ENCODE measurements at places on chromosomes 6 and 20.

DNA sequence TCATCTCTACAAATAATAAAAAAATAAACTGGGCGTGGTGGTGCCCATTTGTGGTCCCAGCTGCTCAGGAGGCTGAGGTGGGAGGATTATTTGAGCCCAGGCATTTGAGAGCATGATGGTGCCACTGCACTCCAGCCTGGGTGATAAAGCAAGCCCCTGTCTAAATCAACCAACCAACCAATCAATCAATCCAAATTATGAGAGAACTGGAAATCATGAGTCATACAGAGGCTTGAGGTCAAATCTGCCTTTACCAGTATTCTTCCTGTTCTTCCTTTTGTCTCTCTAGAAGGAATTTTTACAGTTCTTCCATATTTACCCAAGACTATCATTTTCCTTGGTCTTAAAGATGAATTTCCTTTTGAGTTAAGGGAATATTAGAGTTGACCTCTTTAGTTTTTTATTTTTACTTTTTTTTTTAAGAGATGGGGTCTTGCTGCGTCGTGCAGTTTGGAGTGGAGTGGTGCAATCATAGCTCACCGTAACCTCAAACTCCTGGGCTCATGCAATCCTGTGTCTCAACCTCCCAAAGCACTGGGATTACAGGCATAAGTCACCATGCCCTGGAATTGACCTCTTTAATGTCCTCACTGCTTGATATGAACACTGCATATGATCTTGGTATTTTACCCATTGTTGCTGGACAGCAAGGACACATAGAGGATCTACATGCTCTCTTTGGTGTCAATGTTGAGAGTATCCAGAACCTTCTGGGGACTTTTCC is 44.1 kb upstream of the TXNDC5 start:
- no peak for DNase-seq

DNA sequence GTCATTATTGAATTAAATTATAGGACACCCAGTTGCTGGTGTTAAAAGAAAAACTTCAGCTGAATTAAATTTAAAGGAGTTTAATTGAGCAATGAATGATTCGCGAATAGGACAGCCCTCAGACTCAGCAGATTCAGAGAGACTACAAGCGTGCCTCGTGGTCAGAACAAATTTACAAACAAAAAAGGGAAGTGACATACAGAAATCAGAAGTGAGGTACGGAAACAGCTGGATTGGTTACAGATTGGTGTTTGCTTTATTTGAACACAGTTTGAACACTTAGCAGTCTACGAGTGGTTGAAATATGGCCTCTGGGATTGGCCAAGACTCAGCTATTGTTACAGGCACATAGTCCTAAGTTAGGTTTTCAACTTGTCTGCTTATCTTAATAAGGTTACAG is 25.8 kb upstream of the TNFRSF21 start:
- DNase-seq = no peak

- no peak for DNase-seq
Measured at GRCh38 chr20:49179368-49180277, 8.5 kb downstream of the STAU1 start.

GRCh38 chr6:112801468-112802080 is 454.4 kb downstream of the RFPL4B start:
- DNase-seq = no peak

DNA sequence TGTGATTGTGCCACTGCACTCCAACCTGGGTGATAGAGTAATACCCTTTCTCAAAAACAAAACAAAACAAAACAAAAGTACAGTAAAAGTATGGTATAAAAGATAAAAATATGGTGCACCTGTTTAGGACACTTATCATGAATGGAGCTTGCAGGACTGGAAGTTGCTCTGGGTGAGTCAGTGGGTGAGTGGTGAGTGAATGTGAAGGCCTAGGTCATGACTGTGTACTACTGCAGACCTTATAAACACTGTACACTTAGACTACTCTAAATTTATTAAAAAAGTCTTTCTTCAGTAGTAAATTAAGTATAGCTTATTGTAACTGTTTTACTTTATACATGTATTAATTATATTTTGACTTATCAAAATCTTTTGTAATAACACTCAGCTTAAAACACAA is 46.0 kb downstream of the ZFP64 start:
- DNase-seq = no peak

DNA sequence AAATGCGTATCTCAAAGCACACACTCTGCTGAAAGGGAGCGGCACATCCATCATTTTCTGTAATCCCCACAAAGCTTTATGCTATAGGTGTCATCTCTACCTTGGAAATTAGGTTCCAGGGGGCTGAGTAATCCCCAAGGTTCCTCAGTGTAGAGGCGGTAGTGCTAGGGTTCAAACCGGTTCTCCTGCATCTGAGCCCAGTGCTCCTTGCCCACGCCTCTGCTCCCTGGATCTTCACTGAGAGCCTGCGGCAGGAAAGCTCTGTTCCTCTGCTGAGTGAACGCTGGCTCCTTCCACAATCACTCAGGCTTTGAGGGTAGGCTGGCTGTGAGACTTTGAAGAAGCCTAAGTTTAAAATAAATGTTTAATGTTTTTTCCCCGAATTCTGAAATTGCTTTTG is 24.9 kb downstream of the SLC22A23 start:
- no peak for DNase-seq

- no peak for DNase-seq
Measured at GRCh38 chr6:41199552-41200246, 1.2 kb downstream of the TREML2 start.

DNA sequence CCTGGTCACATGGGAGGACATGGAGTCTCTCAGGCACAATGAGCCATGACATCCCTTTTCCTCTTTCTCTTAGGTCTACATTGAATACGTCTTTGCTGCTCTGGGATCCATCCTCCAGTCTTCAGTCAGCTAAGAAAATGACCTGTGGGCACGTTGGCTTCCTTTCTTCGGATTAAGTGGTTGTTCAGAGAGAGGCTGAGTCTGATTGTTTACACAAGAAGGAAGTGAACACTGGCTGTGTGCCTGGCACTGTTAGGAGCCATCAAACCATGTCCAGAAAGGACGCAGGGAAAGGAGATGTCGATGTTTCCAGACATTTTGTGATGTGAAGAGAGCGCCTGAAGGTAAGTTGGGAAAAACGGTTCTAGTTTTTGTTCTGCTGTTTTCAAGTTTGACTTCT is 309.9 kb upstream of the CDYL start:
- no peak for DNase-seq

GRCh38 chr6:156185113-156185512 is 592.1 kb upstream of the ARID1B start:
- DNase-seq = no peak

GRCh38 chr20:14536738-14537137 is 199.3 kb upstream of the FLRT3 start:
- DNase-seq = no peak

- no peak for DNase-seq
Measured at GRCh38 chr6:35161776-35162607, 20.9 kb upstream of the TCP11 start.

- DNase-seq = no peak
Measured at GRCh38 chr20:10555865-10556308, 117.9 kb downstream of the JAG1 start.

DNA sequence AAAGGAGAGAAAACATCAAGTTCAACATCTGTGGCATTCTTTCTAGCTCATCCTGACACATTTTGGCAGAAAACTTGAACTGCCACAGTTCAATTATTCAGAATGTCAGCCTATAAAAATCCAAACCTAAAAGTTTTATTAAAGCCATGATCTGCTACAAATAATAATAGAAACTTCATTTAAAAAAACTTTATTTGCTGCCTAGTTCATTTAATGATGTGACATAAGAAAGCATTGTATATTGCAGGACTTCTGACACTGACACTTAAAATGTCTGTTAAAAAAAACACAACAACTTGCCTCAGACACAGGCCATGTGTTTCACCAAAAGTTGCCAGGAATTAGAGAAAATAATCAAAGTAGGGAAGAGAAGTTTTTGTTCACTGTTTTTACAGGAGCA is 88.3 kb upstream of the HTR1E start:
- no peak for DNase-seq

DNA sequence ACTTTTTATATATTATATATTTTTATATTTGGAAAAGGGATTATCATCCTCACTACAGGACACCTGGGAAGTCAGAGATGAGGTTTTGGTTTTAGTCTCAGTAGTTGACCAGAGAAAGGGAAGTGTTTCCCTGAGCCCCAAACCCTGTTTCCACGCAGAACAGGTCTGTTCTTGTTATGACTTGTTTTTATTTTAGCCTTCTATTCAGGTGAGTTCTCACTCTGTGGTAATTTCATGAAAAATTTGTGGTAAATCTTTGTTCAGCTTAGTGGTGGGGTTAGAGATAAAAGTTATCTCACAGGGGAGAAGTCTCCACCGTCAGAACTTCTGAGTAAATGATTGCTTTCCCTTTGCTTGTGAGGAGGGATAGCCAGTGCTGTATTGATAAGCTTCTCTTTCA is 224.9 kb downstream of the FARS2 start:
- no peak for DNase-seq

DNA sequence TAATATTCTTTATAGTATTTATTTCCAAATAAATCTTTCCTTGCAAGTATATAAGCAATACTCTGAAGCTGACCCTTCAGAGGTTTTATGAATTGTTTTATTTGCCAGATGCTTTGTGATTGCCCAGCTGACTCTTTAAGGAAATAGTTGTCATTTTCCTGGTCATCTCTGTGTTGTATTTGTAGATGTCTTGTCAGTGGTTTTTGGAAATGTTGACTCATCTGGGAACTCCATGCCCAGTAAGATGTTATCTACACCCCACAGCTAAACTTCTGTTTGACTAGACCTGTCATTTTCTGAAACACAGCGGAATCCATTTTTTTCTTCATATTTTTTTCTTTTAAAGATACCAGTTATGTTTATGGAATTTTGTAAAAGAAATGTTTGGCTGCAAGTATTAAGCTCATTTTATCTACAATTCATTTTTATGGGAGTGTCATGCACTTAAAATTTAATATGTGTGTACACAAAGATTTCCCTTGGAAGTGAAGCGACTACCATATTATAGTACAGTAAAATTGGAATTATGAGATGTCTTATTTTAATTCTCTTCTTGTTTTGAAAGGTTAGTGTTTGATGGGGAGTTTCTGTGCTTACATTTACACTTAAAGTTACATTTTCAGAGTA is 491.0 kb downstream of the NKAIN2 start:
- no peak for DNase-seq

DNA sequence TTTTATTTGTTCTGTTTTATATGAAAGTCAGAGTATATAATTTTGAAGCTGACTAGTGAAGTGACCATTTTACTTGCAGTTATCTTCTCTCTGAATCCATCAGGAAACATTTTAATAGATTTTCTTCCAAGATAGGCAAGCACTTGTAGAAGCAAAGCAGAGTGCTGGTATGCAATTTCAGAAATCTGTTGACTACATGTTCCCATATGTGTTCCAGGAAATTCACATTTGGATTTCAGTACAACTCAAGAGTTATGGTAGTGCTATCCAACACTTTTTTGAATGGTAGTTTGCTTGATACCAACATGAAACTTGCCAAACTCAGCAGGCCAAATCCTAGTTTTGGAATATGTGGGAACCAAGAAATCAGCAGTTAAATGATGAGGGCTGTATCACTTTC is 94.0 kb downstream of the CENPW start:
- DNase-seq = no peak

DNA sequence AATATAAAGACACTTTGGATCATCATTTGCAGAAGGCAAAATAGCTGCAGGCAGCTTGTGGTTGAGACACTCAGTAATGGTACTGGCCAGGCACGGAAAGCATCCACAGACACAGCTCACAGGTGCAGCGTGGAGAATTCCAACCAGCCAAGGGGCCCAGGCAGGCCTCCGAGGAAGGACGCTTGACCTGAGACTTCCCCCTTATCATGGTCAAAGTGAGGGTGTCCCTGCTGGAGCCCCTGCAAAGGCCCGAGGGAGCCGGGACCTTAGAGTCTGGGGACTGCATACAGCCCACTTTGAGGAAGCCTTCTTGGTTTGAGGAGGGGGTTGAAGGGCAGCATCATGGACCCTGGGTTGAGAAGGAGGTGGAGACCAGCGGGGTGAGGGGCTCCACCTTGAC is 15.1 kb upstream of the MYT1 start:
- no peak for DNase-seq

GRCh38 chr20:33740189-33740588 is 8.4 kb downstream of the ZNF341 start:
- DNase-seq = no peak

- DNase-seq = no peak
Measured at GRCh38 chr6:156131221-156131903, 645.8 kb upstream of the ARID1B start.

DNA sequence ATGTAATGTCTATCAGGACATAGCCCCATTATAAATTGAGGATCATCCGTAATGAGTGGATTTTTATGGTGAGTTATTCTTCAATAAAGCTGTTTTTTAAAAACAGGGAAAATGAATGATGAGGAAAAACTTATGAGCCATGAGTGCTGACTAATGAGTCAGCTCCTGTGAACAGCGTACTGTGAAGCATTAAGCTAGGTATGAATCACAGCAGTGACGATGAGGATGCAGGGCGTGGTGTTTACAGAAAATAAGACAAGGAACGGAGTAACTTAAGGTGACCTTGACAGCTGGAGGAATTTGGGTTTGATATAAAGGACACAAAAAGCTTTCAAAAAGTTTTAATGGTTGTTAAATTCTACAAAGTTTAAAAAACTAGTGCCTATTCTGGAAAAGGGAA is 96.3 kb downstream of the FOXF2 start:
- peak; percentile 18 for DNase-seq

DNA sequence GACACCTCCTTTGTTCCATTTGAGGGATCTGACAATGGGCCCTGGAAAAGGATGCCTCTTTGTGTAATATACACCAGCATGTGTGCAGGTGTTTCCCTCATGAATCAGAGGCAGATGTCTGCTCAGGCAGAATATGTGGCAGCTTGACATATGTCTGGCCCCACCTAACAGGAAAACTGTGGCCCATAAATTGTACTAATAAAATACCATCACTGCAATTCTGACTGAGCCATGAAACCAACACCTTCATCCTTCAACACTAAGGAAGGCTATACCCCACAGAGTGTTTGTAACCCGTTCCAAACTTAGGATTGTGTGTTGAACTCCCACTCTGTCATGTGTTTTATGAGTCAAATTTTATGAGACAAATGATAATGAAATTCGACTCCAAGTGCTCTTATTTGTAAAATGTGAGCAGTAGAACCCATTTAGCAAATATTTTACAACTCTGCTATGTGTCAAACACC is 22.7 kb downstream of the LAMA4 start:
- no peak for DNase-seq

DNA sequence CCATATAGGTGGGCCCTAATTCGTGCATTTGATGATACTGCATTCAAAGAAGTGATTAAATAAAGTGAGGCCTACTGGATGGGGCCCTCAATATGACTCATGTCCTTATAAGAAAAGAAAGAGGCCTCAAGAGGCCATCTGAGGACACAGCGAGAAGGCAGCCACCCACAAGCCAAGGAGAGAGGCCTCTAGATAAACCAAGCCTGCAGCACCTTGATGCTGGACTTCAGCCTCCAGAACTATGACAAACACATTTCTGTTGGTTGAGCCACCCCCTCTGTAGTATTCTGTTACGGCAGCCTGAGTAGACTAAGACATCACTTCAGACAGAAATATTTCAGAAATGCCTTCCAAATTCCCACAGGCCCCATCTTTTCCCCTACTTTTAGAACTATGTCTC is 82.5 kb upstream of the PLEKHG1 start:
- DNase-seq = no peak

GRCh38 chr6:169239181-169239580 is 14.5 kb downstream of the THBS2 start:
- DNase-seq = no peak

GRCh38 chr6:43339168-43339567 is 30.3 kb downstream of the ZNF318 start:
- no peak for DNase-seq

Measured in smooth muscle cell of the brain vasculature (primary cell).